T-cell (primary cell): ENCODE measurements at places on chromosomes 1 and 21.
A peak's percentile ranks its signal among the peaks of the same experiment; 100 is the strongest.

GRCh38 chr1:204013052-204013451 lies 59.9 kb upstream of the SOX13 start:
- no peak for DNase-seq

GRCh38 chr1:59696421-59697115 lies 118.2 kb upstream of the HOOK1 start:
- no peak for DNase-seq

DNA sequence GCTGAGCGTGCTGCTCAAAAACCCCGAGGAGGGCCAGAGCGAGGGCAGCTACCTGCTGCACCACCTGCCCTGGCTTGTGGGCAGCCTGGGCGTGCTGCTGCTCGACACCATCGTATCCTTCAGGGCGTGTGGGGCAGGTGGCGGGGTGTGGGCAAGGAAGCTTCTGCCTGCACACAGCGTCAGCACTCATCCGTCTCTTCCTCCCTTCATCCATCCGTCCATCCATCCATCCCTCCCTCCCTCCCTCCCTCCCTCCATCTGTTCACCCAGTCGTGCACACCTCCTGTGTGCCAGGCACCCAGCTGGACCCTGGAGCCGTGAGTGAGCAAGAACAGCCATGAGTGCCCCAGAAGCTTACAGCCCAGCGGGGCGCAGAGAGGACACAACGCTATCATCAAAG lies 15.2 kb downstream of the SLC66A1 start:
- DNase-seq: no peak

DNA sequence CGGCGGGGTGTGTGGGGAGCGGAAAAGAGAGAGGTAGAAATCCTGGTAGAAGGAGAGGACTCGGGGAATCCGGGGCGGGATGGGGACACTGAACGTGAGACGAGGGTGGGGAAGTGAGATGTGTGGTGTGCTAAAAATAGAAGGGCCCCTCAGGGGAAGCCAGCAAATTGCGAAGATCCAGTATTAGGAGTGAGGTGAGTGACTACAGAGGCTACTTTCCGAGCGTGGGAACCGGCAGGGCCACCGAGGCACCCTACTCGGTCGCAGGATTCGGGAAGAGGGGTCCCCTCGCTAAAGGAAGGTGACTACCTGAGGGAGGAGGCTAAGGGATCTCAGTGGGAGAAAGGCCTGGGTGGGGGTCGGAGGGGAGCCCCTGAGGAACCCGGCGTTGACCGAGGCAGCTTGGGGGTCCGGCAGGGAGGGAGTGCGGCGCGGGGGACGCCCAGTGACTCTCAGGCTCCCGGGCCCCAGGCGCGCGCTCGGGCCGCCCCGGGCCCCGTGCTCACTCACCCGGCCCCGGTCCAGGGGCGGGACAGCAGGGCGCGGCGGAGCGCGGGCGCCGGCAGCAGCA lies 318 bp downstream of the ALDH4A1 start:
- DNase-seq: no peak

DNA sequence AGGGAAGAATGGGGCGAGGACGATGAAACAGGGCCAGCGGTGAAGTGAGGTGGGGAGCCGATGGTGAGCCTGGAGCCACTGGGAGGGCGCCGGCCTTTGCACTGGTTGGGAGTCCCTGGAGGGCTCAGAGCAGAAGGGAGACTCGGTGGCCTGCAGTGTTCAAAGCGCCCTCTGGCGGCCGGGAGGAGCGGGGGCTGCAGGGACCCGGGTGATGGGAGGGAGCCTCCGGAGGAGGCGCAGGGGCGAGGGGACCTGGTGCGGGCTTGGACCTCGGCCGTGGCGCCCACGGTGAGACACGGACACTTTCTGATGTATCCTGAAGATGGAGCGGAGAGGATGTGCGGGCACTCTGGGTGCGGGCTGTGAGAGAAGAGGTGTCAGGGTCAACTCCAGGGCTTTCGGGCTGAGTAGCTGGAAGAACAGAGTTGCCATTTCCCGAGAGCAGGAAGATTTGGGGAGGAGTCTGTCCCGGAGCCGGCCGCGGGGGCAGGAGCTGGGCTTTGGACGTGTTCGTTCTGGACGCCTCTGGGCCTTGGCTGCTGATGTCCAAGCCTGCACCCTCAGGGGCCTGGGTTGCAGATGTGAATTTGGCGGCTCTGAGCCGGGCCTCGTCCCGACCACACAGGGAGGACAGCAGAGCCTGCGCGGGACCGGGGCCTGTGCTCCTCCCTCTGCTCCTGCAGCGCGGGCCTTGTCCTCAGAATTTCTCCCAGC lies 29.7 kb downstream of the HEYL start:
- peak; percentile 56 for DNase-seq

GRCh38 chr1:61640531-61641530 lies 84.1 kb downstream of the TM2D1 start:
- no peak for DNase-seq

DNA sequence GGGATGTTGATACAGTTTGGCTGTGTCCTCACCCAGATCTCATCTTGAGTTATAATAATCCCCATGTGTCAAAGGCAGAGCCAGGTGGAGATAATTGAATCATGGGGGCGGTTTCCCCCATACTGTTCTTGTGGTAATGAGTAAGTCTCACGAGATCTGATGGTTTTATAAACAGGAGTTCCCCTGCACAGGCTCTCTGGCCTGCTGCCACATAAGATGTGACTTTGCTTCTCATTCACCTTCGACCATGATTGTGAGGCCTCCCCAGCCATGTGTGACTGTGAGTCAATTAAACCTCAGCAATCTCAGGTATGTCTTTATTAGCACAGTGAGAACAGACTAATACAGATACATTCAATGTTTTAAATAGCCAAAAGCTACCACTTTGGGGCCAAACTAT lies 41.1 kb downstream of the SLC35F3 start:
- no peak for DNase-seq
